ENCODE measurements at places on chromosomes 16 and 17.
A peak's percentile ranks its signal among the peaks of the same experiment; 100 is the strongest.

- no peak for DNase-seq
Measured at GRCh38 chr16:83970430-83970815, 2.4 kb downstream of the NECAB2 start.

DNA sequence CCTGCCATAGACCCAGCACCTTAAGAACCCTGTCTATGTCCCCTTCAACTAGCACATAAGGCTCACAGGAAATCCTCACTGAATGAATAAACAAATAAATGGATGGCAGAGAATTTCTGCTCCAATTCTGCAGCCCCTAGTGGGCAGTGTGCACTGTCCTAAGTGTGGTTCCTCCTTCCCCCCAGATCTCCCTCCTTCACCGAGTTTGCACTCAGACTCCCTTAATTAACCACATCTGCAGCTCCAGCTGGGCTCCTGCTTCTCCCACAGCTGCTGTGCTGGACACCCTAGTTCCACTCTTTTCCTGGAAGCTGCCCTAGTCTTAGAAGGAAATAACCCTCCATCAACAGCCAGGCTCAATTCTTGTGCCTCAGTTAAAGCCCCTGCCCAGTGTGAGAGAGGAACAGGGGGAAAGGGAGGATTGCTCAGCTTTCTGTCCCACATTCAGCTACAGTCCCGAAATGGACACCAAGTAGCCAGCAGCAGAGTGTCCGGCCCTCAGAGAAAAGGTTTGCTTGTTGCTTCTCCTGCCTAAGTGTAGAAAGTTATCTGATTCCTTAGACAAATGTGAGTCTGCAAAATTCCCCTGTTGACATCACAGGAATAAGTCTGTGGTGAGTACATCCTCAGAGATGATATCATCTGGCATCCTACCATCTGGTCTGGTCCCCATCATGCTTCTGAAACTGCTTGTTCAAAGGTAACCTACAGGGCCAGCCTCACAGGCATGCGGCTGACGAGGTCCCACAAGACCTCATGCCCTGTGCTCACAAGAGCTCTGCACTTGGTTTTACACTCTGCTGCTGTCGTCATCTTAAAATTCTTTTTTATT is 12.3 kb downstream of the LRRC3C start:
- no peak for DNase-seq

- no peak for DNase-seq
Measured at GRCh38 chr17:74211912-74212208, 1.5 kb upstream of the TTYH2 start.

DNA sequence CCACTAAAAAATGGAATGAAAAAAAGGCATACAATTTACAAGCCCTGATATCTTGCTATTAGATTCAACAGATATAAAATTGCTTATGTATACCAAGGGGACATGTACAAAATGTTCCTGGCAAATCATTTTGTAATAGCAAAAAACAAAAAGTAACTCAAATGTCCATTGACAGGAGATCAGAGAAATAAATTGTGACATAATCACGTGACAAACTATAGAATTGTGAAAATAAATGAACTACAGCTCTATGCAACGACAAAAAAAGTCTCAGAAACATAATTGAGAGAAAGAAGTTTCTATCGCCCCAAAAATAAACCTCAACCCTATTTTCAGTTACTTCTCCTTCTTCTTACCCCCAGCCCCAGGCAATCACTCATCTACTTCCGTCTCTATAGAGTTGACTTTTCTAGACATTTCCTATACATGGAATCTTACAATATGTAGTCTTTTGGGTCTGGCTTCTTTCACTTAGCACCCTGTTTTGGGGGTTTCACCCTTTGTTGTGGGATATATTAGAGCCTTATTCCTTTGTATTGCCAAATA is 12.1 kb upstream of the ACE start:
- no peak for DNase-seq

GRCh38 chr17:74543406-74543805 is 2.5 kb downstream of the CD300C start:
- DNase-seq, result no peak

DNA sequence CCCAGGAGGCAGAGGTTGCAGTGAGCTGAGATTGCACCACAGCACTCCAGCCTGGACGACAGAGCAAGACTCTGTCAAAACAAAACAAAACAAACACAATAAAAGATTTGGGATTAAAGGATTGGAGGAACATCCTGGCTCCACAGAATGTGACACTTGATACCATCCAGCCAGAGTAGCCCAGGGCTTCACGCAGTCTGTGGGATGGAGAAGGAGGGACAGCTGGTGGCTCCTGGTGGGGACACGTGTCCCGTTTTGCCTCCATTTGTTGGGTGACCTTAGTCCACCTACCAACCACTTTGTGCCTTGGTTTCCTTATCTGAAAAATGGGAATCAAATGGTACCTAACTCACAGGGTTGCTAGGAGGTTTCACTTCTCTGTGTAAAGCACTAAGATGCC is 12.4 kb upstream of the CYB561 start:
- no peak for DNase-seq

GRCh38 chr17:20086416-20087076 is 77.4 kb downstream of the SPECC1 start:
- no peak for DNase-seq

DNA sequence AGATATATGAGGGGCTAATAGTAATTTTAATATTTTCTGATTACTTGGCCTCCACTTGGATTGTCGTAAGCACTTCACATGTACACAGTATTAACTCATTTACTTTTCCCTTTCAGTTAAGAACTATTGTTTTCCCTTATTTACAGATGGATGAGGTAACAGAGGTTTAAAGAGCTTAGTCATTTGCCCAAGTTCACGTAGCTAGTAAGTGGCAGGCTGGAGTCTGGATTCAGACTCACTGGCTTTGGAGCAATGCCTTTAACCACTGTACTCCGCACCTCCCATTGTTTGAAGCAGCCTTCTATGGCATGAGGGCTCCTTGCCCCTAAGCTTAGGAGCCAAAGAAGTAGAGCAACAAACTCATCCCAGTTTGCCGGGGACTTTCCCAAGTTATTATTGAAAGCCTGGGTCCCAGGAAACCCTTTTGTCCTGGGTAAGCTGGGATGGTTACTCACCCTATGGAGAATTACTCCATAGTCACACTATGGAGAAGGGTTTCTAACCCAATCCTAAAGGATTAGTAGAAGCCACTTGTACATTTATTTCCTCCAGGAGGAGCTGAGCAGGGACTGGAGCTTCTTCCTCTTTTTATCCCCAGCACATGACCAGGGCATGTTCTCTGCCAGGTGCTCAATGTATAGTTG is 12.3 kb downstream of the FOXL1 start:
- DNase-seq, result no peak

DNA sequence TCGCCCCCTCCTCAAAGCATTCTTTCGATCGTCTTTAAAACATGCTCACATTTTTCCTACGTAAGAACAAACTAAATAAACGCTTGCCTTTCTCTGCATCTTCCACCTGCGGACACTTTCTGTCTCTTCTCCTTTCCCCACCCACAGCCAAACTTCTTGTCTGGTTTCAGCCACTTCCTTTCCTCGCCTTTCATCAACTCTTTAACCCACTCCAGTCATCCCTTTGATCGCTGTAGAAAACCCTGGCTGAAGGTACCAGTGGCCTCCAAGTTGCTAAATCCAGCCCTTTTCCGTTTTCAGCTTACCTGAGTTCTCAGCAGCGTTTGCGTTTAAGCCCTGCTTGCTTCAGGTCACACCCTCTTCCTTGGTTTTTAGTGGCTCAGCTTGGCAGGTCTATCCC is 483 bp downstream of the RPA1 start:
- peak; percentile 43 for DNase-seq

- no peak for DNase-seq
Measured at GRCh38 chr16:25988084-25988483, 296.3 kb downstream of the HS3ST4 start.

- DNase-seq, result no peak
Measured at GRCh38 chr17:50805486-50805885, 29.9 kb upstream of the WFIKKN2 start.

DNA sequence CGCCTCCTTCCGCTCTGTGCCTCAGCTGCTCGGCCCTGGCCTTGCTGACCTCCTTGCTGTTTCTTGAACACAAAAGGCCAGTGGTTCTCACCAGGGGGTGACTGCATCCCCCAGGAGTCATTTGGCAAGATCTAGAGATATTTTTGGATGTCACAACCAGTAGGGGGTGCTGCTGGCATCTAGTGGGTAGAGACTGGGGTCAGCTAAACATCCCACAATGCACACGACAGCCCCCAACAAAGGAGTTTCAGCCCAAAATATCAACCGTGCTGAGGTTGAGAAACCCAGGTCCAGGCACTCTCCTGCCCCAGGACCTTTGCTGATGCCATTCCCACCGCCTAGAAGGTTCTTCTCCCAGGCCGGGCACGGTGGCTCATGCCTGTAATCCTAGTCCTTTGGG is 39.7 kb downstream of the ABCC6 start:
- no peak for DNase-seq

- DNase-seq, result no peak
Measured at GRCh38 chr16:14335297-14335696, 264.2 kb downstream of the MRTFB start.

GRCh38 chr16:57213462-57213861 is 27.3 kb downstream of the RSPRY1 start:
- DNase-seq, result no peak

- no peak for DNase-seq
Measured at GRCh38 chr17:62967205-62967529, 1.1 kb downstream of the TANC2 start.

GRCh38 chr17:65362826-65363225 is 198.6 kb downstream of the AXIN2 start:
- no peak for DNase-seq

DNA sequence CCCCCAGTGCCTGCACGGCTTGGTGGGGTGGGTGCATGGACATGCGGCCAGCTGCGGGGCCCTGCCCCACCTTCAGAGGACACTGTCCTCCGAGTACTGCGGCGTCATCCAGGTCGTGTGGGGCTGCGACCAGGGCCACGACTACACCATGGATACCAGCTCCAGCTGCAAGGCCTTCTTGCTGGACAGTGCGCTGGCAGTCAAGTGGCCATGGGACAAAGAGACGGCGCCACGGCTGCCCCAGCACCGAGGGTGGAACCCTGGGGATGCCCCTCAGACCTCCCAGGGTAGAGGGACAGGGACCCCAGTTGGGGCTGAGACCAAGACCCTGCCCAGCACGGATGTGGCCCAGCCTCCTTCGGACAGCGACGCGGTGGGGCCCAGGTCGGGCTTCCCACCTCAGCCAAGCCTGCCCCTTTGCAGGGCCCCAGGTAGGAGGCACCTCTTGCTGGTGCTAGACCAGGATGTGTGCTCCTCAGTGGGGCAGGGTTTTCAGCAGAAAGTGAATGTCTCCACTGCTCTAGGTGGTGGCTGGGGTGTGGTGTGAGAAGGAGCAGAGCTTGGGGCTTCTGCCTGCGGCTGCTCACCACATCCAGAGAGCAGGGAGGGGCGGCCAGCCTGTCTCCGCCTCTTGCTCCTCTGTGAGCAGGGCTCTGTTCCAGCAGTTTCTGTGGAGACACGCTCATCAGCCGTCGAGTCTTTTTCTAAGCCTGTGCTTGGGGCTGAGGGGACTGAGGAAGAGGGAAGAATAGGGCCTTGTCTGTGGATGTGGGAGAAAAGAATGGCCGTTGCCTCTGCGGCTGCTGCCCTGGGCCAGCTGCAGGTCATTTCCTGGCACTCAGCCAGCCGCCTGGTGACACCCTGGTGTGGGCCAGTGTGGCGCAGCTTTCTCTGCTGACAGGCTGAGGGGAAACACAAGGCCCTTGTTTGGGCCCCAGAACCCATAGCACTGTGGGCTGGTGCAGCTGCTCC is 2.2 kb downstream of the ZNF276 start:
- DNase-seq, result peak; percentile 34

GRCh38 chr16:50207652-50208051 is 54.5 kb downstream of the TENT4B start:
- DNase-seq, result no peak

Measured in G401 (cell line).